ENCODE measurements at places on chromosomes 5 and 9. TPM values are rescaled to one million over a fixed set of nuclear protein-coding genes. Genes with fewer than 3 reads are reported as not detected.

Gene NMUR2
- total RNA-seq: 0.59 TPM

Gene CXCL14
- total RNA-seq: 41.8 TPM

DNA sequence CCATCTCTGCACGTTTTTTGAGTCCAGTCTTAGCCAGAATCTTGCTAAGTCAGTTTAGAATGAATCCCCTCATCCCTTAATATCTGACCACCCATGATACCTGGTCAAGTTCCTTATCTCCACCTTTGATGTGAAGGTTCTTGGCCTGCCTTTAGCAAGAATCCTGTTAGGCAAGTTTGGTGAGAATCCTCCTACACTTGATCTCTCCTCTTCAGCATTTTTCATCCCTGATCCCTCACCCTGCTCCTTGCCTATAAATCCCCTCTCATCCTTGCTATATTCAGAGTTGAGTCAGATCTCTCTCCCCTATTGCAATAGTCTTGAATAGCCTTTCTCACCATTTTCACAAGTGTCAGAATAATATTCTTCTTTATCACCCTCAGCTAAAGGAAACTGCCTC is 31.0 kb downstream of the SMIM23 start:
- H3K27ac ChIP-seq: no peak overlapping the region
- no peak overlapping the region for H3K4me3 ChIP-seq
- no peaks in the 10 kb centered on the region for H3K27me3 ChIP-seq
- no peaks in the 10 kb centered on the region for H3K4me1 ChIP-seq

DNA sequence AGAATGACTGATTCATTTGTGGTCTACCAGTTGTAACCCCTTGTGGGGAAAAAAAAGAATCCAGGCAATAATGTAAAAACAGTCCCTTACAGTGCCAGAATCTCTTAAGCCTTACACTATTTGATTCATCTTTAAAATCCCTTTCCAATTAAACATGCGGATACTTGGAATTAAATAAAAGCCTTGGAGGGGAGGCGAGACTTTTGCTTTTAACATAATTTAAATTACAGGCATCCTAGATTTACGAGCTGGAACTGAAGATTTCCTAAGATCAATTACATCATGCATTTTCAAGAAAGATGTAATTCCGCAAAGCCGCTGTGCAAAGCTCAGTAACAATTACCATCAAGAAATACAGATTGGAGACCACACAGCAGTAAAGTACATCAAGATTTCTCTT is 370.2 kb downstream of the MTRR start:
- H3K27me3 ChIP-seq: no peaks in the 10 kb centered on the region
- no peak for DNase-seq
- H3K4me3 ChIP-seq: no peak overlapping the region
- H3K27ac ChIP-seq: no peak overlapping the region
- no peaks in the 10 kb centered on the region for H3K36me3 ChIP-seq
- no peaks in the 10 kb centered on the region for H3K4me1 ChIP-seq

GRCh38 chr5:150457121-150457520 is 7.6 kb upstream of the RPS14 start:
- H3K36me3 ChIP-seq: no peaks in the 10 kb centered on the region
- no peak overlapping the region for H3K4me3 ChIP-seq
- H3K4me1 ChIP-seq: no peaks in the 10 kb centered on the region
- H3K27me3 ChIP-seq: no peaks in the 10 kb centered on the region
- H3K27ac ChIP-seq: no peak overlapping the region

- H3K4me1 ChIP-seq: no peaks in the 10 kb centered on the region
- no peaks in the 10 kb centered on the region for H3K27me3 ChIP-seq
- H3K36me3 ChIP-seq: no peaks in the 10 kb centered on the region
- H3K4me3 ChIP-seq: no peak overlapping the region
- H3K27ac ChIP-seq: no peak overlapping the region
- DNase-seq: no peak
Observed at GRCh38 chr9:3243683-3244082, 282.1 kb downstream of the RFX3 start.

GRCh38 chr9:97384406-97385262 is 27.3 kb upstream of the TDRD7 start:
- H3K4me3 ChIP-seq: no peak overlapping the region
- no peaks in the 10 kb centered on the region for H3K4me1 ChIP-seq
- no peaks in the 10 kb centered on the region for H3K27me3 ChIP-seq
- no peak for DNase-seq
